ENCODE measurements at places on chromosomes 6 and 20. TPM values are rescaled to one million over a fixed set of nuclear protein-coding genes. Genes with fewer than 3 reads are reported as not detected.

The MUC21 gene
- not detected for total RNA-seq

GRCh38 chr6:75693534-75693933, 55.5 kb upstream of the MYO6 start:
- DNase-seq: no peak

GRCh38 chr6:108974201-108974600, 120.4 kb downstream of the SESN1 start:
- no peak for DNase-seq

The FILIP1 gene
- total RNA-seq: 0.36 TPM

GRCh38 chr20:11178946-11179654, 505.3 kb upstream of the JAG1 start:
- DNase-seq: no peak

The WFDC12 gene
- 7.6 TPM for total RNA-seq

The ADAM33 gene
- 24.3 TPM for total RNA-seq

The CDH4 gene
- total RNA-seq: 0.91 TPM

The SASH1 gene
- 69.5 TPM for total RNA-seq

GRCh38 chr6:42450477-42451332, 1.0 kb downstream of the TRERF1 start:
- no peak for DNase-seq

The TAGAP gene
- total RNA-seq: 1.5 TPM

GRCh38 chr6:152723398-152723797, 25.7 kb downstream of the MYCT1 start:
- DNase-seq: no peak

Measured in suprapubic skin (tissue), 4 donors.